ENCODE measurements at places on chromosomes 16 and 17. TPM values are rescaled to one million over a fixed set of nuclear protein-coding genes. Genes with fewer than 3 reads are reported as not detected.

Gene MYH2
- 0.05 TPM for total RNA-seq

Gene TSPOAP1
- 27.9 TPM for total RNA-seq

DNA sequence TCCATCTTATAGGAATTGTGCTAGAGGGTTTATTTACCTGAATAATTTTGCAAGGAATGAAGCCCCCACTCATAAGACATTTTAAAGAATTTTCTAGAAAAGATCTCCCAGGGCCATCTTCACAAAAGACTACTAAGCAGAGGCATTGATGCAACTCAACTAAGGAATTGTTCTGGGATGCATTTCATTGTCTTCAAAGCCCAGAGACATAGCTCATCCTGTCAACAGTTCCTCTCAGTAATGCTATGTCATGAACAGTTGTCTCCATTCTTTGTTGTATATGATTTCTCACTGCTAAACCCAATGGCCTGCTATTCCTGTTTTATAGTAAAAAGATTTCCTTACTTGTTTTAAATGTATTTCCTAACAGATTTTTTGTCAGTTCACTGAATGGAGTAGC, 136.8 kb upstream of the RBL2 start:
- no peak for DNase-seq
- H3K36me3 ChIP-seq, result peaks cover 34% of the 10 kb centered on the region
- H3K27ac ChIP-seq, result no peak overlapping the region
- no peaks in the 10 kb centered on the region for H3K27me3 ChIP-seq

- no peak for DNase-seq
- no peak overlapping the region for H3K27ac ChIP-seq
- H3K27me3 ChIP-seq, result no peaks in the 10 kb centered on the region
- H3K4me1 ChIP-seq, result no peaks in the 10 kb centered on the region
Observed at GRCh38 chr17:21223086-21223485, 9.1 kb upstream of the TMEM11 start.

DNA sequence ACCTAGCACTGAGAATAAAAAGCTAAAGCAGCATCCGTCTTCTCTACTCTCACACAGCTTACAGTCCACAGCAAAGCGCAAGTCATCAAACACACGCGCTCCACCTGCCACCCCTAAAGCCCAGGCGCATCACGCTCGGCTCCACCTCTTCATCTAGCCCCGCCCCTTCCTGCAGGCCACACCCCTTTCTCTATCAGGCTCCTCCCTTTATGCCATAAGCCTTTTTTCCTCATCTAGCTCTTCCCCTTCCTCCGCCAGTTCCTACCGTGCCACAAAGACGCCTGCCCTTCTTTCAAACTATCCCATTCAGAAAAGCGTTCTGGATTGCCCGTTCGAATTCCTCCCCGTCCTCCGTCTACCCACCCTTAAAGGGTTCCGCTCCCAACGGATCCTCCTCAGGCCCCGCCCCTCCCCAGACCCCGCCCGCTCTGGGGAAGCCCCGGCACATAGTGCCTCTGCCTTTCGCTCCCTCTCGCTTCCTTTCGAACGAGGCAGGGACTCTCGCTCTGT, 417 bp downstream of the C16orf46 start:
- peak; percentile 85 for DNase-seq
- no peak overlapping the region for H3K27ac ChIP-seq
- no peaks in the 10 kb centered on the region for H3K27me3 ChIP-seq
- H3K4me3 ChIP-seq, result no peak overlapping the region

DNA sequence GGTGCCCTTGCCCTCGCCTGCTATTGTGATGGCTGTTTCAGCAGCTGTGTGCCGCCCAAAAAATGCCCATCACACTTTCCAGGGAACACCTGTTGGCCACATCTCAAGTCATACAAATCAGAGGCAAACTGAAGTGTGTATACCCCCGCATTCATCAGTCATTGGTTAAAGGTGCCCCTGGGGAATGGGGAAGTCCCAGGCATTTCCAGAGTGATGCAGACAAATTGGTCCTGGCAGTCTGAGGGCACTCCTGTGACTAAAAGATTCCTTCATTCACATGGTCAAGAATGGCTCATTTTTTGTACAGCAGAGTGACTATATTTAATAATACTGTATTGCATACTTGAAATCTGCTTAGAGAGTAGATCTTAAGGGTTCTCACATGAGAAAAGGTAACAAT, 102.9 kb upstream of the TMEM97 start:
- H3K27me3 ChIP-seq, result no peaks in the 10 kb centered on the region
- no peak overlapping the region for H3K27ac ChIP-seq
- no peak for DNase-seq
- H3K36me3 ChIP-seq, result peaks cover 7% of the 10 kb centered on the region

Gene NECAB2
- 19.6 TPM for total RNA-seq

DNA sequence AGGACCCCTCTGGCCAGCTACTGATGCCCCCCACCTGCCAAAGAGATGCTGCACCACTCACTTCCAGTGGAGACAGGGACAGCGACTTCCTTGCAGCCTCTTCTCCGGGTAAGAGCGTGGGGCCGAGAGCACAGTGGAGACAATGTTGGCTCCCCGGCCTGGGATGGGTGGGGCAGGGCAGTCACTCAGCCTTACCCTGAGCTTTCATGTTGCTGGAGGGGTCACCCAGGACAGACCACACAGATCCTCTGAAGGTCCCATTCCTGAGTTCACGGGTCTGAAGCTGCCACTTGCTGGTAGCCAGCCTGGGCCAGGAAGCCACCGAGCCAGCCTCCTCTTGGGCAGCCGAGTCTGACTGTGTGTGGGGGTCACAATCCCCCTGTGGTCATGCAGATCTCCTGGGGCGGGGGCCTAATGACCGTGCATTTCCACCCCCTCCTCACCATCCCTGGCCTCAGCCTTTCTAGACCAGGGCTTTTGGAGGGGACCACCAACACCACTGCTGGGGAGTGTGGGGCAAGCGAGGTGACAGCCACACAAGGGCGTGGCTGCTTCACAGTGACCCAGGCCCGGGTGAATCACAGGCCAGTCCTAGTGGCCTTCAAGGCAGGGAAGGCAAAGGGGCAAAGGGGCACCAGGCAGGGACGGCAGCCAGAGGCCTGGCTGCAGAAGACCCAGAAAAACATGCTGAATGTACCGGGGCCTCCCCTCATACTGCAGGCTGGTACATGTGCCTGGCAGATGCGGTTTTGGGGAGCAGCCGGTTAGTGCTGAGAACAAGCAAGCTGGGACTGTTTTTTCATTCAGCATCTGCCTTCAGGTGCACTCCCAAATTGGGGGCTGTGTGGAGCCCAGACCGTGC, 10.4 kb downstream of the TAF1C start:
- H3K27ac ChIP-seq, result no peak overlapping the region
- H3K4me1 ChIP-seq, result peaks cover 17% of the 10 kb centered on the region
- H3K36me3 ChIP-seq, result no peaks in the 10 kb centered on the region
- H3K4me3 ChIP-seq, result no peak overlapping the region

DNA sequence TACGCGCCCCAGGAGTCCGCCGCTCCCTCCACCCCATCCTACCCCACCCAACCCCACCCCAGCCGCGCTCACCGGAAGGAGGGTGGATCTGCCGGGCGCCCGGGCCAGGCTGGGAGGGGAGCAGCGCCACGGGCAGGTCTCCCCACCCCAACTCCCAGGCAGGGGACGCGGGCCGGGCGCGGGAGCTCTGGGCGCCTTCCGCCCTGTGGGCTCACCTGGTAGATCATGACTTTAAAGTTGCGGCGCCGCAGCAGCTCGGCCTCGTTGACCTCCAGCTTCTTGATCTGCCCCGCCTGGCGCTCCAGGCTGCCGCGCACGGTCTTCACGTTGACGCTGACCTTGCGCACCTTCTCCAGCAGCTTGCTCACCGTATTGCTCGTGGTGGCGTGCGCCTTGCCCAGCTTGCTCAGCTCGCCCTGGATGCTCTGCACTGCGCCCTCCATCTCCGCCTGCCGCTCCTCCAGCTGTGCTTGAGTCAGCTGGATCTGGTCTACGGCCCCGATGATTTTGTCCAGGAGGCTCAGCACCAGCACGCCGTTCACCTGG, 571 bp downstream of the CAVIN1 start:
- peak overlapping the region; percentile 68 for H3K4me3 ChIP-seq
- H3K4me1 ChIP-seq, result peaks cover 16% of the 10 kb centered on the region
- H3K27me3 ChIP-seq, result peaks cover 76% of the 10 kb centered on the region
- H3K36me3 ChIP-seq, result no peaks in the 10 kb centered on the region
- no peak for DNase-seq
- no peak overlapping the region for H3K27ac ChIP-seq

DNA sequence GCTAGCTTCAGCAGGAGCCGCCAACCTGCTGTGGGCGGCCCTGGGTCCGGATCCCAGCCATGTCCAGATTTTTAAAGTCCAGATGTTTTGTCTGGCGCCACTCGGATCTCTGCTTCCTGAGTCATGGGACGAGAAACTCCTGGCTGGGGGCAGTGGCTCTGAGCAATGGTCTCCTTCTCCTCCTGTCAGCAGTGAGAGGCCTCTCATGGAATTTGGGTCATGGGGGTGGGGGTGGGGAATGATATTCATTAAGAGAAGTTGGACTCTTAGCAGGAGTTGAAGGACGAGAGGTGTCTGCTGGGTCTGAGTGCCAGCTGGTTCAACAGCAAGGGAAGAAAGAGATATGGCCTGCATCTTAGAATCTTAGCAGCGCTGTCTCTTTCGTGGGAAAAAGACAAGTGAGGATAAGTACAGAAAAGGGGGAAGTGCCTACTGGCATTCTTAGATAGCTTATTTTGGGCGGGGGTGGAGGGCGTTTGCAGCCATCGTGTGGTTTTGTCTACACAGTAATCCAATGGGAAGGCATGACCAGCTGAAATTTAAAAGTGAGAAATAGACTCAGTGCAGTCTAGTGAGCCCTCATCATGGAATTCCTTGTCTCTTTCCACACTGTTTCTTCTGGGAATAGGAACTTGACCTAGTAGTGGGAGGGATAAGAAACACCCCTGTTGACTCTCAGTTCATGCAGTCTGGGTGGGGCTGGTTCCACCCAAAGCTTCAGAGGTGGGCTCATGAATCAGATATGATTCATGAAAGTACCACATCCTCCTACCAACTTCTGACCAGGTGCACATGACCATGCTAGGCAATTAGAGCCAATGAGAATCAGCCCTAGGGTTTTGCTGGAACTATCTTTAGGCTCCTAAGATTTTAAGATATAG, 80.5 kb downstream of the MYH13 start:
- H3K4me1 ChIP-seq, result no peaks in the 10 kb centered on the region
- H3K4me3 ChIP-seq, result no peak overlapping the region
- H3K36me3 ChIP-seq, result no peaks in the 10 kb centered on the region
- DNase-seq, result no peak
- H3K27ac ChIP-seq, result no peak overlapping the region
- H3K27me3 ChIP-seq, result peaks cover 29% of the 10 kb centered on the region

Gene CALB2
- total RNA-seq, result not detected

GRCh38 chr17:30345089-30345433, 11.2 kb upstream of the TMIGD1 start:
- no peak for DNase-seq
- peak overlapping the region; percentile 96 for H3K27ac ChIP-seq

- no peaks in the 10 kb centered on the region for H3K4me1 ChIP-seq
- peaks cover under 1% of the 10 kb centered on the region for H3K27me3 ChIP-seq
- DNase-seq, result no peak
- no peak overlapping the region for H3K4me3 ChIP-seq
- no peak overlapping the region for H3K27ac ChIP-seq
Observed at GRCh38 chr17:50035421-50035879, 20.5 kb upstream of the ITGA3 start.

GRCh38 chr17:71948703-71949422, 172.0 kb upstream of the SOX9 start:
- no peak for DNase-seq
- H3K27me3 ChIP-seq, result no peaks in the 10 kb centered on the region
- no peak overlapping the region for H3K27ac ChIP-seq
- peaks cover 5% of the 10 kb centered on the region for H3K36me3 ChIP-seq
- peaks cover 6% of the 10 kb centered on the region for H3K4me1 ChIP-seq

- no peaks in the 10 kb centered on the region for H3K36me3 ChIP-seq
- no peaks in the 10 kb centered on the region for H3K27me3 ChIP-seq
- no peaks in the 10 kb centered on the region for H3K4me1 ChIP-seq
- DNase-seq, result no peak
- no peak overlapping the region for H3K4me3 ChIP-seq
- H3K27ac ChIP-seq, result no peak overlapping the region
Observed at GRCh38 chr16:69703638-69704037, 22.7 kb downstream of the NQO1 start.

Gene PRAC2
- not detected for total RNA-seq
